AG09319 (cell line): ENCODE measurements at places on chromosomes 2 and 18.

- no peak for DNase-seq
Measured at GRCh38 chr2:43425659-43426058, 170.2 kb downstream of the THADA start.

DNA sequence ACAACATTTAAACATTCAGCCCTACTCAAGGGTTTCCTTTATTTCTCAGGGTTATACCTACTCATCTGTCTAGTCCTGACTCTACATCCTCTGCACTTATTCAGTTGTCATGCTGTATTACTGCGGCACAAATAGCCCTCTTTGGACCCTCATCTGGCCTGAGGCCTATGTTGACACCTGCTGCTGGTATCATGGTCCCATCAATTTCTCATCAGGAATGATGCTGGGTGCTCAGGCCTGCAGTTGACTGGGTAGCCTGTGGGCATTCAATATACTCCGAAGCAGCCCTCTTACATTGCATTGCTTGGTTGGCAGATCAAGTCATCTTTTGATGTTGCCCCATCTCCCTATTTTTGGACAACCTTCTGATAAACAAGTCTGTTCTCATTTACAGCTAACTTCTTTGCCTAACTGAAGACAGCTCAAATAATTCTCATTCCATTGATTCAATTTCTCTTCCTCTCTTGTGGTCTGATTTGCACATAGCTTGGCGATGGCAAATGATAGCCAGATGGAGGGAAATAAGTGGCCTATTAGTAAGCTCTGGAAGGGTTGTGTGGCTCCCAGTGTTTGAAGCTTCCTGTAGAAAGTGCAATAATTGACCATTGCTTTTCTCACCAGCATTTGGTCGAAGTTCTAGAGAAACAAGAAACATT, 19.1 kb upstream of the MC4R start:
- DNase-seq, result peak; percentile 61

DNA sequence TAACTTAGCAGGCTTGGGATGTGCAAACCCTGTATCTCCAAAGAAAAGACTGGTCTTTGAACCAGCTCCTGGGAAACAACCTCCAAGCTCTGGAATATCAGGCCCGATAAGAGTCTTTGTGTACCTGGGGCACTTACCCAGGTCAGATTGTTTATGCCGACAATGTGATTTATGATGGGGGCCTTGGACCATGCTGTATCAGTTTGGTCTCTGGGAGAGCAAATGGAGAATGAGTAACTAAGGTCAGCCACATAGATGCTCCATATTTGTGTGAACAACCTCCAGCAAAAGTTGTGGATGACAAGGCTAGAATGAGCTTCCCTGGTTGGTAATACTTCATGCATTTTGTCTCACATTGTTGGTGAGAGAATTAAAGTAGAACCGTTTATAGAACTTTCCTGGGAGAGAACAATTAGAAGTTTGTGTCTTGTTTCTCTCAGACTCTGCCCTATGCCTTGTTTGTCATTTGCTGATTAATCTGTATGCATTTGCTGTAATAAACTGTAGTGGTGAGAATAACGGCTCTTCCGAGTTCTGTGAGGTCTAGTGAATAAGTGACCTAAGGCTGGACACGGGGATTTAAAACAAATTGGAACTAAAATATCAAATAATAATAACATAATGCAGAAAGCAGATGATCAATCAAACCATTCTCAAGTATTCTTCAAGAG, 259.1 kb downstream of the XIRP2 start:
- no peak for DNase-seq

- DNase-seq, result no peak
Measured at GRCh38 chr2:227706859-227707258, 11.0 kb downstream of the SLC19A3 start.

DNA sequence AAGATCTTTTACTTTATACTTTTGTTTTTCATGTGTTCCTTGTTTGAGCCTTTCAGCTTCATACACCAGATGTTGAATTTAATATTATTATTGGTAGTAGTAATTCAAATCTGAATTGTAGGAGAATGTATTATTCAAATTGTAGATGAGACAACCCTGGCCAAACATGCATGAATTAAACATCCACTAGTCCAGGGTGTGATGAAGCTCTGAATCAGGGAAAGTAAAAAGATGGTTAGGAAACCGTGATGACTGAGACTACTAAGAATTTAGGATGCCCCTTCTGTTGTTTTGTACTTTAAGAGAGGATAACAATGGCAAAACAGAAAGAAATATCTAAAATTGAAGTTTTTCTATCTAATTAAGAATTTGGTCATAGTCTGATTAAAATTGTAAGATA, 227.8 kb upstream of the CDH2 start:
- no peak for DNase-seq

GRCh38 chr2:20447437-20448245, 767 bp downstream of the RHOB start:
- no peak for DNase-seq

GRCh38 chr2:27212626-27213471, 781 bp upstream of the SLC5A6 start:
- DNase-seq, result no peak

DNA sequence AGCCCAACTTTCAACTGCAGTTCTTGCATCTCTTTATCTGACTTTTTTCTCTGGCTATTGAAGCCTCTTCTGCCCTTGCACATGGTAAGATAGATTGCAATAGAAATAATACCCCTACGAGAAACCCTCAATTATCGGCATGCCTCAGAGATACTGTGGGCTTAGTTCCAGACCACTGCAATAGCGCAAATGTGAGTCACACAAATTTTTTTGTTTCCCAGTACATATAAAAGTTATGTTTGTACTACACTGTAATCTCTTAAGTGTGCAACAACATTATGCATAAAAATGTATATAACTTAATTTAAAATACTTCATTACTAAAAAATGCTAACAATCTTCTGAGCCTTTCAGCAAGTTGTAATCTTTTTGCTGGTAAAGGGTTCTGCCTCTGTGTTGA, 124.7 kb downstream of the PDE1A start:
- peak; percentile 80 for DNase-seq

GRCh38 chr2:184444623-184445223, 153.6 kb upstream of the ZNF804A start:
- DNase-seq, result no peak

DNA sequence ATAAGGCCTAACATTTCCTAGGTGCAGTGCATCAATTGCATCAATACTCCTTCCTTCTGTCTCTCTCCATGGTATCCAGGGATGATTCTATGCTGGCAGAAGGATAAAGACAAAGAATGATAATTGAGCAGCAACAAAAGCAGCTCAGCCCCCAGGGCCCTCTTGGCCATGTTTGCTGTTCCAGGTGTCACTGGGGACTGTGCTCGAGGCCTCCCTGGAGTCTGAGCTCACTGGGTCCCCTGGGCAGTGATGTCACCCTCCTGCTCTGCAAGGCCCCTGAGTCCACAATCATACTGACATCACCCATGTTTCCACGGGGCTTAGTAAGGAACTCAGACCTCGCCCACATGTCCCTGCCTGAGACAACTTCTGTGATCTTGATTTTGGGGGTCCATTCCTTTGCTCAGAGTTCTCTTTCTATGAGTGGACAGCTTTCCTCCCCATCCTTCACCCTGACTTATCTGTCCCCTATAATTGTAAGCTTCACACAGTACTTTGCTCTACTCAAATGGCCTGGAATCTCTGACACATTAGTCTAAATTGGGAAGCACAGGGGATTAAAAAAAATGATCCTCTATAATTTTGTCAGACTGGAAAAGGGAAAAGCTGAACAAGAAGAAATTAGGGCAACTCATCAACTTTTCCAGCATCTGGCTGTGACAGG, 15.8 kb upstream of the EXOC6B start:
- no peak for DNase-seq

DNA sequence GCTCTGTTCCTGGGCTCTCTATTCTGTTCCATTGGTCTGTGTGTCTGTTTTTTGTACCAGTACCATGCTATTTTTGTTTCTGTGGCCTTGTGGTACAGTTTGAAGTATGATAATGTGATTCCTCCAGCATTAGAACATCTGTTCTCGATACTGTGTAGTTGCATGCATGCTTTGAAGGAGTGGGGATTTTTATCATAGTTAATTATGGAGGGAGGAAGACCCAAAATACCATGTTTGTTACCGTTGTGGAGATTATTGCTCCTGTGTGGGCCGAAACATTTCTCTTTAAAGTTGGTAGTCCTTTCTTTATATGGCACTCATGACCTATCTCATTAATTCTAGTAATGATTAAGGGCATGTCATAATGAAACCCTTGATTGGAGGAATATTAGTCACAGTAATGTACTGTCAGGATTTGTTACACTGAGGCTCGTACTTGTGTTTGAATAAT, 87.6 kb downstream of the TTC27 start:
- no peak for DNase-seq

GRCh38 chr2:152120430-152120829, 21.6 kb upstream of the CACNB4 start:
- no peak for DNase-seq
